ENCODE measurements at places on chromosomes 13 and 19.

DNA sequence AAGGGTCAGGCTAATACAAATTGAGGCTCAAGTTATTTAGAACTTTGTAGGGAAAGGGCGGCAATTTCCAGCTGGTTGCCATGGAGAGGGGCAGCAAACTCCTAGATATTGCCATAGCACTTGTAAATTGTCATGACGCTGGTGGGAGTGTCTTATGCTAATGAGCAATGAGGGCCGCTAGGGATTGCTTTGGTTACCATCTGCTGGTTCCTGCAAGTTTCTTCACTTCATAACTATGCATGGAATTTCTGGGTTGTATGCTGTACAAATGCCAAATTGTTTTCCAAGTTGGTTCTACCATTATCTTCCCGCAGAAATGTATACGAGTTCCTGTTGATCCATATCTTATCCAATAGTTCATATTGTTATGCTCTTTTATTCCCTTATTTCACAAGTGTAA, 1339.4 kb downstream of the EFNB2 start:
- no peak for DNase-seq

- DNase-seq, result no peak
These were observed 79.4 kb downstream of the MAP4K1 start for GRCh38 chr19:38538386-38538785.

DNA sequence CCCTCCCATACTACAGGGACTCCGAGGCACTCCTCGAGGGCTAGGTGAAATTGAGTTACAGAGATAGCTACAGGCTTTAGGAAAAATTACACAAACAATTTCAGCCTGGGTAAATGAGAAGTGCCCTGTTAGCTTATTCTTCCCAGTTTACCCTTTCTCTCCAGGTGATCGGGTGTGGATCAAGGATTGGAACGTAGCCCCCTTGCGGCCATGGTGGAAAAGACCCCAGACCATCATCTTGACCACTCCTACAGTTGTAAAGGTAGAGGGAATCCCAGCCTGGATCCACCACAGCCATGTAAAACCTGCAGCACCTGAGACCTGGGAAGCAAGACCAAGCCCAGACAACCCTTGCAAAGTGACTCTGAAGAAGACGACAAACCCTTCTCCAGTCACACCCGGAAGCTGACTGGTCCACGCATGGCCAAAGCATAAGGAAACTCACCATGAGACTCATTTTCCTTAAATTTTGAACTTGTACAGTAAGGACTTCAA, 600.6 kb downstream of the UQCRFS1 start:
- no peak for DNase-seq

DNA sequence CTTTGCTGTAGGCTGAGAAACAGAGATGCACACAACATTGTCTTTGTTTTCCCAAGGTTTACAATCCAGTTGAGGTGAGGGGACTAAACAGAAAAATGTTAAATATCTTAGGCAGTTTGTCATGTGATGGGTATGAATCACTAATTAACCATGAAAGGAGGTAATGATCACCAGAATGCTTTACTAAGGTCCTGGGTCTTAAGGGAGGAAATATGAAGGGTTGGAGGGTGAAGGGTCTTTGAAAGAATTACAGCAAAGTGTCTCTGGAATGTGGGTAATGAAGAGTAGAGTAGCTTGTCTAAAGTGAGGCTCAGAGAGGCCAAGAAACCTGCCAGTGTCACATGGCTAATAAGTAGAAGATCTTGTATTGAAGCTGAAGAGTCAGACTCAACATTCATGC, 19.0 kb downstream of the BIVM start:
- DNase-seq, result no peak

DNA sequence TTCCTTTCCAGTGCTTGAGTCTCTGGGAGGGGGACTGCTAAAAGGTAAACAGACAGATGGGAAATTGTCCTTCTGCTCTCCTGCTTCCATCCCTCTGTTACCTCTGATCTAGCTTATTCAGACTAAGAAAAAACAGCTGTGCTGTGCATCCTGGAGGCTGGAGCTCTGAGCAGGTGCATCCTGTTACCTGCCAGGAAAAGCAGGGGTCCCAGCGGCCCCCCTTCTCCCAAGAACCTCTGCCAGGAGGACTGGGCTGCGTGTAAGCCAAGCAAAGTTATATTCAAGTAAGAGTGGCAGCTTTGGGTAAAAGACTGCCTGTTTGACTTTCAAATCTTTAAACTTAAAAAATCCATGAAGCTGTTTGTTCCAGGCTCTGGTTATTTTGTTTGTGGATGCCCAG, 75.1 kb downstream of the C13orf42 start:
- DNase-seq, result peak; percentile 80

- peak; percentile 41 for DNase-seq
These were observed 167.4 kb upstream of the OBI1 start for GRCh38 chr13:78826312-78826711.

- DNase-seq, result no peak
These were observed 43.6 kb upstream of the MTIF3 start for GRCh38 chr13:27493981-27494380.

DNA sequence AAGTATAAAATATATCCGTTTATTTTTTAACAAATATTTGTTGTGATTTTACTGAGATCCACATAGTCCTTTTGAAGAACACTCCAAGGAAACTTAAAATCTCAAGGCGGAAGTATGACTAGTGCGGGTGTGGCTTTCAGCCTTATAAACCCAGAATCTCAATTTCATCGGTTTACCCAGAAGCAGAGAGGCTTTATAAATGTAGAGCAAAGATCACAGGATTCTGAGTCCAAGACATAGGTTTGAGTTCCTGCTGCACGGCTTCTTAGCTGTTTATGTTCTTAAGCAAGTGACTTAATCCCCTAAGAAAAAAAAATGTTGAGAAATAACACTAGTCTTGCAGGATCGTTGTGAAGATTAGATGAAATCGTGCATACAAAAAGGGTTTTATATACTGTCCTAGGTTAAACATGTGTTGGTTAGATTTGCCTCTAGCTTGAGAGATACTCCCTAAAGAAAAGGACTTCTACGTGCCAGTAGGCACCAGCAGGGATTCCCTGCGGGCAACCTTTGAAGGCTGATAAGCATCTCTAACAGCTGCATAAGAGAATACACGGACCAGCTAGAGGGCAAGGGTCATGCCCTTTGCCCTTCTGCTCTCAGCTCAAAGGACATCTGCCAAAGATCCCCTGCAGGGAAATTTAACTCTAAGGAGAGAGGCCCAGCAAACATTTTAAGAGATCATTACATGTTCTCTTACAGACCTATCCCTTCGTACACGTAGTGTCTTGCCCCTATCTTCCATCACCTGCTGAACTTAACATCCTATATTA, 130.4 kb upstream of the MIR17HG start:
- DNase-seq, result no peak

DNA sequence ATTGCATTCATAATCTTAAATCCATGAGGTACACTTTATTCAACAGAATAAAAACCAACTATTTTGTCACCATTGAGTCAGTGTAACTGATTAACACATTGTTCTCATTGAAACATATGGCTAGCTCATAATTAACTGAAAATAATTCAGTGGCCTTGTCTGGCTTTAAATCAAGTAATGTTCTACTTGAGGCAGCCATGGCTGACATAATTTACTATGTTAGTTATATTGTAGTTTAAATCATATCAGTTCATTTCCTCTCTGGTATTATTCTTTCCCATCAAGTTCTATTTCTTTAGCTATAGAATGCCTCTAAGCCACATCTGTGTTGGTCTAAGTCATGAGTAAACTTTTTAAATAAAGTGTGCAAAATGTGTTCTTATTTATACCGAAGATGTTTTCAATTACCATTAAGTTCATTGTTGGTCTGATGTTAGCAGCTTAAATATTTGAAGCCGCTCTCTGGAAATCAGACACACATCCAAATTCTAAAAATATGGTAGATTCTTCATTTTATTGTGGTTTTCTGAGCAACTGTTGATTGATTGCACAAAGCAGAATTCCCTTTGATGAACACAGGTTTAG, 393.7 kb downstream of the GPC6 start:
- DNase-seq, result no peak
